Naive thymus-derived CD8-positive, alpha-beta T cell (primary cell): ENCODE measurements at places on chromosomes 5 and 9. TPM values are rescaled to one million over a fixed set of nuclear protein-coding genes. Genes with fewer than 3 reads are reported as not detected.

The STPG3 gene
- not detected for total RNA-seq

DNA sequence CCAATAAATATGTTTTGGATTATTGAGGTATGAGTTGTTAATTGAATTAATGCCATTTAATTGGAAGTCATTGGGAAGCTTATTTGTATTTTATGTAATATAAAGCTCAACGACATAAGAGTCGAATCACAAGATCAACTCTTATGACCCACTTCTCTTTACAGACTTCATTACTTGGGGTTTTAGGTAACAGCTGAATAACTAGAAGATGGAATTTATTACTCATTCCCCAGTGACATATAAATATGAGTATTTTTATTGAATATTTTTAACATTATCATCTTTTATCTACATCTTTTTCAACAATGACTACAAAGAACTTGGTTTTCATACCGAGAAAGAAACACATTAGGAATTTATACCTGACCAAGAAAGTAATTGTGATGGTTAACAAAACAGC, 21.1 kb downstream of the HMGCR start:
- no peak for DNase-seq

DNA sequence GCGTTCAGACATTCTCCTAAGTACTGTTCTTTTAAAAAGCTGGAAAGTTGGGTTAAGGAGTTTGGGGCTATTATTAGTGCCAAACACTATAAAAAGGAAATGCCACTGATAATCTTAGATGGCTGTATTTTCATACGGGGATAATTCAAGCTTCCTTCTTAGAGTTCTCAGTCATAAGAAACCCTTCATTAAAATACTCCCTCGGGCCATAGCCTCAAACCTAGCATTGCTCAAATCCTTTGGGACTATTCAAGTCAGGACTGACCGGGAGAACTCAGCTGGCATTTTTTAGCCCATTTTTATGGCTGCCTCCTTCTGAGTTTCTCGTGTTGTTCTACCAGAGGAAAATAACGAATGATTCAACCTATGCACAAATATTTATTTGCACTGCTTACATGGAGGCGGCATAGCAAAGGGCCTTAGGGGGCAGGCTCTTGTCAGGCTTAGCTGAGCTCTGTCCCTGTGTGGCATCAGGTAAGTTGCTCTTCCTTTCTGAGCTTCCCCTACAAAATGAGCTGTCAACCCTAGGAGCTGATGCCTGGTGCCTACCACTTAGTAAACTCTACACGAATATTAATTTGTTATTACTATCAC, 33.5 kb upstream of the ADAM19 start:
- no peak for DNase-seq

DNA sequence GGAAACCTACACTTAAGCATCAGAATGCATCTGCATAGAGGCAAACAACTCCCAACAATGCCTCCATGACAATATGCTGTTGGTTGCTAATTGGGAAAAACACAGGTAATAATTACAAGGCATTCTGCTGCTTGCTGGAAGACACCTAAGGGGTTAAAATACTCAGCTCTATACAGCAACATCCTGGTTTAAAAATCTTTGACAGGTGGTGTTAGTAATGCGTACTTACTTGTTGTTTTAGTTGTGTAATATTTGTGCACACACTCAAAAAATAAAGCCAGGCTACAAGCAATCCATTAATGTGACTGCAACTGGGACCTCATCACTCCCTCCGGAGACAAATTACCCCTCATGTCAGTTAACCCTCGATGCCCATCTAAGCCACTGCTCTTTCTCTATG, 126.3 kb upstream of the ELL2 start:
- DNase-seq, result no peak

GRCh38 chr9:124567362-124567761, 60.2 kb upstream of the NR5A1 start:
- DNase-seq, result no peak

The CER1 gene
- not detected for total RNA-seq

The BARHL1 gene
- not detected for total RNA-seq

- no peak for DNase-seq
Measured at GRCh38 chr9:35385042-35385441, 104.9 kb upstream of the RUSC2 start.
